Neural progenitor cell (in vitro differentiated cells): ENCODE measurements at places on chromosomes 11 and 22. TPM values are rescaled to one million over a fixed set of nuclear protein-coding genes. Genes with fewer than 3 reads are reported as not detected.

OLFML1 gene
- not detected in 2 replicates for total RNA-seq

KCNJ1 gene
- total RNA-seq = 0.03 and 0.41 TPM in 2 replicates

PKDREJ gene
- not detected in 2 replicates for total RNA-seq

OR4C3 gene
- not detected in 2 replicates for total RNA-seq

MAP6 gene
- 9.7 and 9.9 TPM in 2 replicates for total RNA-seq

FGF19 gene
- total RNA-seq = 0.09 TPM in 1 of 2 replicates, not detected in the other

RIMBP3B gene
- total RNA-seq = 0.34 TPM in 1 of 2 replicates, not detected in the other

OR51S1 gene
- total RNA-seq = not detected in 2 replicates

CTSC gene
- total RNA-seq = 94.6 and 96.4 TPM in 2 replicates

UBQLNL gene
- 0.19 and 0.90 TPM in 2 replicates for total RNA-seq

FSHB gene
- total RNA-seq = not detected in 2 replicates

LRRC75B gene
- total RNA-seq = 8.2 and 19.0 TPM in 2 replicates

DNA sequence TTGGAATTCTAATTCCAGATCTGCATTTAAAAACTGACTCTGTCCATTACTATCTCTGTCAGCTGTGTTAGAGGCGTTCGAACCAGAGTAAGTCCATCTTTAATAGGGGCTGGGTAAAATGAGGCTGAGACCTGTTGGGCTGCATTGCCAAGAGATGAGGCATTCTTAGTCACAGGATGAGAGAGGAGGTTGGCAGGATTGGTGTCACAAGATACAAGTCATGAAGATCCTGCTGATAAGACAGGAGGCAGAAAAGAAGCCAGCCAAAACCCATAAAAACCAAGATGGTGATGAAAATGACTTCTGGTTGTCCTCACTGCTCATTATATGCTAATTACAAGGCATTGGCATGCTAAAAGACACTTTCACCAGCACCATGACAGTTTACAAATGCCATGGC, 356.3 kb upstream of the ISX start:
- no peak for DNase-seq

DNA sequence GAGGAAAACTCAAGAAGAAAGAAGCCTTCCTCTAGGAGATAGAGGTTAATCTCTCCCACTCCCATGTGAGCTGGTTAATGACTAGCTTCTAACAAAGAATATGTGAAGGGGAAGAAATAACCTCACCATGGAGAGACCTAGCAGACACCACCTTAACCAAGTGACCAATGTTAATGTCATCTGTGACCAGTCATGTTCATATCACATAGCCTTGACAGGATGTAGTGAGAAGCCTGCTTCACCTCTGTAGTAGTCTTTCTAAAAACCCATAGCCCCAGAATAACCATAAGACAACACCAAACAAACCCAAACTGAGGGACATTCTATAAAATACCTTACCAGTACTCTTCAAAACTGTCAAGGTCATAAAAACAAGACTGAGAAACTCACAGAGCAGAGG, 21.5 kb upstream of the POU2AF1 start:
- DNase-seq = no peak

- no peak for DNase-seq
These were observed 722.9 kb upstream of the RAG2 start for GRCh38 chr11:37320921-37321320.

- DNase-seq = peak; percentile 6
These were observed 17.5 kb upstream of the TMEM191C start for GRCh38 chr22:21449531-21450319.

GRCh38 chr11:2834503-2835273, 50.9 kb downstream of the CDKN1C start:
- DNase-seq = no peak

DNA sequence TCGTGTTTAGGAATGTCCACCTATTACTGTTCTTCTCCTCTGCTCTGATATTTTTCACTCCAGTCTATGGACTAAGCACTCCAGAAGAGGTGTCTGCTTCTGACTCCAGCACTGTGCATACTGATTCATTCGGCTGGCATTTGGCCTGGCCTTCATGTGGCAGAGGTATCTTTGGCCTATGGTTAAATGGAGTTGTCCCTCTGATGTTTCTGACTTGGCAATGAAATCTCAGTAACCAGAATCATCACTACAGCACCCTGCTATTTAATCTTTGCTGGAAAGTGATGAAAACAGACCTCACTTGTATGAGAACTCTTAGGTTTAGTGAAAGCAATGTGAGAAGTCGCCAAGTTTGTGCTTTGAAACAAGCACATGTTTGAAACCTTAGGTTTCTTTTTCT, 155.2 kb downstream of the MAML2 start:
- no peak for DNase-seq

DNA sequence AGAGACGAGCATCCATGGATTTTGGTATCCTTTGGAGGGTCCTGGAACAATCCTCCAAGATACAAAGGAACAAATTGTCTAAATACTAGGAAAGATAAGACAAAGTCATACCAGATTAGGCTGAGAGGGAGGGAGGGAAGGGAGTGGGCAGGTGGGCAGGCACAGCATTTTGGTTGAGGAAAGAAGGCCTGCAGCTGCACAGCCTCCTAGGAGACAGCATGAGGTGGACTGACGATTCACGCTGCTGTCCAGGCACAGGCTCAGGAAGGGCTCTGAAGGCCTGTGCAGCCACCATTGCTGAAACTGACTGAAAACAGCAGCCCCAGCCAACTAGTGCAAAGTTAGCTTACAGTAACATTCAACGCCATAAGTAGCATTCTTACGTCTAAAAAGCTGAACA, 64.7 kb downstream of the PACSIN2 start:
- DNase-seq = no peak

- DNase-seq = no peak
These were observed 872.2 kb downstream of the NTM start for GRCh38 chr11:132242632-132243031.

DNA sequence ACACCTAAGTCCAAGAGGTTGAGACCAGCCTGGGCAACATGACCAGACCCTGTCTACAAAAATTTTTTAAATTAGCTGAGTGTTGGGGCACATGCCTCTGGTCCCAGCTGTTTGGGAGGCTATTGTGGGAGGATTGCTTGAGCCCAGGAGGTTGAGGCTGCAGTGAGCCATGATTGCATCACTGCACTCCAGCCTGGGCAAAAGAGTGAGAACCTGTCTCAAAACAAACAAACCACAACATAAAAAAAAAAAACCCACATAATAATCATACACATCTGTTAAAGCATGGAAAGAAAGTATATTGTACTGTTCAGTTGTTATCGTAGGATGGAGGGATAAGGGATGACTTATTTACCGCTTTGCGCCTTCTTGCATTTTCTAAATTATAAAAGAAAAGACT, 35.9 kb upstream of the GRK2 start:
- DNase-seq = no peak

DNA sequence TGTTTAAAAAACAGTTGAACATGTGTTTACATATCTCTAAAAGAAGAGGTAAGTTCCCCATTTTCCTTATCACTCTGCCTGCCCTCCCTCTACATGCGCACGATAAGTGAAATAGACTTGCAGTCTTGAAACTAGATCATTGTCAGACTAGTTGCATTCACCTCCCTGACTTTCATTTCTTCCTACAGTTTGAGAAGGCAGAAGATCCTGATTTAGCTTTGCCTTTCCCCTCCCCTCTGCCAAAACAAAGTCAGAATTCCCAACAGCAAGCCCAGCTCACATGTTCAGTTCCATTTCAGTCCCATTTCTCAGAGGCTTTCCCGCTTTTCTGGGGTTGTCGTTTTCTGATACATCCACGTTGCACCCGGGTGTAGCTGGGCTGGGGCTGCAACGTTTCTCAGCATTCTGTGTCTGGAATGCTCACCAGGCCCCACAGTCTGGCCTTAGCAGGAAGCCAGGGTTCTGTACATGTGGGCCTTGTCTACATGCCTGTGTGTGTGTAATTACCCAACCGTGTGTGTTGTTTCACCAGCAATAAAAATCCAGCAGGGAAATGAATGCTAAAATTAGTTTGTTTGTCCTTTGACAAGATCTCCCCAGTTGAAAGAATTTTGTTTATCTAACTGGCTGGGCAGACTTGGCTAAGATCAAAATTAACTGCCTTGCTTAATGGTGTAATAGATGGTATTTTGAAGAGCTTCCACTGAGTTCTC, 179.2 kb downstream of the DBX1 start:
- no peak for DNase-seq

DNA sequence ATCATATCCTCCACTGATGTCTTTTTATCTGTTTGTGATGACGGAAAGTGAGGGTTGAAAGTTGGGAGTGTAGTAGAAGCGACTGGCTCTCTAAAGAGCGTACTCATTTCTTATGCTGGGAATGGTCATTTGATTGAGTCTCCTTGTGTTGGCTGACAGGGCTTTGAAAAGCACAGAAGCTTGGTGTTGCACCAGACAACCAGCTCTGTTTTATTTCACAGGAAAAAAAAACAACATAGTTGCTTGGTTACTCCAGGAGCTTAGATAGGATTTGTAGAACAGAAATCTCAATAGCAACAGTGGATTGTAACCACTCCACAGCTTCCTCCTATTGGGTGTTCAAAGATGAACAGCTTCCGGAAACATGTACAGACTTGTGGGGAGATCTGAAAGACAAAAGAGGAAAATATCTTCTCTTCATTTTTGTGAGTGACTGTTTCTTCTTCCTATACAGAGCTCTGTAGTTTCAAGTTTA, 2.7 kb downstream of the RBM14 start:
- no peak for DNase-seq

- DNase-seq = no peak
These were observed 4.8 kb downstream of the SELENOM start for GRCh38 chr22:31102441-31103081.

DNA sequence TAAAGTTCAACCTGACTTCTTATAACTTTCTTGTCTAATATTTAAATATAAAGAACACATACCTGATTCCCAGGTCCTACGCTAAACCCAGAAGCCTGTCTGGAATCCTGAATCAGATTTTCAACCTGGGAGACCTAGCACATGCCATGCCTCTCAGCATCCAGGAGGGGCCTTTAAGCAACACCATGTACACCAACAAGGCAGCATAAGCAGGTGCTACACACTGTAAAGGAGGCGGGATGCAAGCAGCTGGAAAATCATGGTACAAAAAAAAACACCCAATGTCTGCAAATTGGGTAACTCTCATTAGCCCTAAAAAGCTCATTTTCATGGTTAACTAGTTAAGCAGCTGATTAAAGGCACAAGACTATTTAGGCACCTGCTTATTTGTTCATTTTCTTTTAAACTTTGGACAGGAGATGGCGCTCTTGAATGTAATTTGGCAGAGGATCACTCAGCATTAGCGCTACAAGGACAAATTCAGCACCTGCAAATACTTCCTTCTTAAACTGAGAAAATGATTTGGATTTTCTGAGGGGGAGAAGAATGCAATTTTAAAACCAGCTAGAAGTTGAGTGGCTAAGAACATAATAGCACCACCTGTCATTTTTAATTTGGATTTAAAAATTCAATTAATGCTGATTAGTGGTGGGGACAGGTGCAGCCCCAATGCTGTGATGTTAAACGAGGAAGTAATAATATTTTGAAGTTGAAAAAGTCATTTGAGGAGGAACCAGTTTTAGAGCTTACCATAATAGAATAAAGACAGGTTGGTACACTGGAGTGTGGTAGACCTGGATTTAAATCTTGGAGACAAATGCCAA, 104.0 kb downstream of the FAR1 start:
- DNase-seq = peak; percentile 81

DNA sequence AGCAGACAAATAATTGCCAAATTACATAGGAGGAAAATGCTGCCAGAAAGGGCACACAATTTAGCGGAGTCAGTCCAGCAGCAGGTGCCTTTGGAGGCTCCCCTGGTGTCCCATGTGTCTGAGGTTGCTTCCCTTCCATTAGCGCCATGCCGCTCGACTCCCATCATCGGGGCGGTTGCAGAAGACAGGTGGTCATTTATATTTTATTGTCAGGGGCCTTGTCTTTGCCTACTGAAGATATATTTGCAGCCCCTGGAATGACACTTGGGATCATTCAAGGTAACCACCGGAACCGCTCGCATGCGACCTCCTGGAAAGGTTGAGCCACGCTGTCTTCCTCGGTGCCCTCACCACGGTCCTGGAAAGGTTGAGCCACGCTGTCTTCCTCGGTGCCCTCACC, 298.3 kb downstream of the TBC1D22A start:
- DNase-seq = no peak

- DNase-seq = no peak
These were observed 127.4 kb upstream of the OPCML start for GRCh38 chr11:133659538-133660201.

DNA sequence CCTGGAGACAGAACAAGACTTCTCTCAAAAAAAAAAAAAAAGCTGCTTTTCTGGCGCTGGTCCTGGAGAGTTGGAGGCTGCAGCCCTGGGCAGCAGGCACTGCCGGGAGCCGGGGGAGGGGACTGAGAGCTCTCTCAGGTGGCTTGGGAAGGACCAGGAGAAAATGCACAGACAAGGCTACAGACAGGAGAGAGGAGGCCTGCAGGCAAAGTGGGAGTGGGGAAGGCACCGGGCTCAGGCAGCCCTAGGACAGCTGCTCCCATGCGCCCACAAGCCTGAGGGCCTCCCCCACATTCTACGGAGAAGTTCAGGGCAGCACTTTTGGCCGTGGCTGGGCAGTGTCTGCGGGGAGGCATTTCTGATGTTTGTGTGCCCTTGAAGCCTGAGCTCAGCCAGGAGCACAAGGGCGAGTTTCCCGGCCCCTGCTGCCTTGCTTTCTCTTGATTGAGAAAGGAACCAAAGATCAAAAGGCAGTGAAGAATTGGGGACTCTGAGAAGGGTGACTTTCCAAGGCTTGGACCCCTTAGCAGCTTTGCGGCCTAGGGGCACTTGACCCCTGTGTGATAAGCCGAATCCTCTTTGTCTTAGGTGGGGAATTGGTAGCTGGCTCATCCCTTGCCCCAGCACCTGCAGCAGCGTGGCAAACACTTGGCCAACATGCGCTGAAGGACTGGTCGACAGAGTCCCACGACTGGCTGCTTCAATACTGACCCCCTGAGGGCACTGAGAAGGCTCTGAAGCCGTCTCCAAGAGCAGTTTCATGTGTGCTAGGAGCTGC, 35.3 kb downstream of the PPM1F start:
- no peak for DNase-seq

GRCh38 chr11:95486979-95487378, 256.0 kb upstream of the SESN3 start:
- no peak for DNase-seq

GRCh38 chr11:104151404-104152204, 12.3 kb downstream of the PDGFD start:
- DNase-seq = no peak

DNA sequence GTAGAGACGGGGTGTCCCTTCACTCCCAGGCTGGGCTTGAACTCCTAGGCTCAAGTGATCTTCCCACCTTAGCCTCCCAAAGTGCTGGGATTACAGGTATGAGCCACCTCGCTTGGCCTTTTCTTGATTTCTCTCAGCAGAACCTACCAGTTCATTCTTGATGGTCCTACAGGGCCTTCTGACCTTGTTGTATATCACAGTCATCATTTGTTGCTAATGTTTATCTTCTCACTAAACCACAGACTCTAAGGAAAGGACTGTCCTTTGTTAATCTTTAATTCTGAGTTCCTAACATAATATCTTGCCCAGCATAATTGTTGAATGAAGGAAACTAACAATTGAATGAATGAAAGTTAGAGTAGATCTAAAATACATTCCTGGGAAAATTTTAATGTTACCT, 22.0 kb upstream of the ZC3H12C start:
- no peak for DNase-seq

DNA sequence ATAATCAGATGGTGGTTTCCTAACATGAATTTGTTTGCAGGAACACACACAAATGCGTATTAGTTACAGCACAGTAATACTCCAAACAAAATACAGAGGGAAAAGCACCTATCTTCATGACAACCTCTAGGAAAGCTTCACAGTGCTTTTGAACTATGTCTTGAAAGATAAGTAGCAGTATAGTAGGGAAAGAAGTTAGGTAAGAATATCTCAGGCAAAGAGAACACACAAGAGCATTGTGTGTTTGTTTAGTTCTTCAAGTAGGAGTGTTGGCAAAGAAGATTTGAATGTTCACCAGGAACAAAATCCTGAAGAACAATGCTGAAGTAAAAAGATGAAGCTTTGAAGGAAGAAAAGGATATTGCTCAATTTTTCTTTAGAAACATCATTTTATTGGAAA, 54.1 kb downstream of the ANO5 start:
- DNase-seq = no peak
